ENCODE measurements at places on chromosomes 7 and 10.

GRCh38 chr7:101120315-101120714 lies 6.6 kb upstream of the SERPINE1 start:
- DNase-seq = no peak

- DNase-seq = no peak
Measured at GRCh38 chr10:88115407-88115806, 252.0 kb downstream of the PTEN start.

DNA sequence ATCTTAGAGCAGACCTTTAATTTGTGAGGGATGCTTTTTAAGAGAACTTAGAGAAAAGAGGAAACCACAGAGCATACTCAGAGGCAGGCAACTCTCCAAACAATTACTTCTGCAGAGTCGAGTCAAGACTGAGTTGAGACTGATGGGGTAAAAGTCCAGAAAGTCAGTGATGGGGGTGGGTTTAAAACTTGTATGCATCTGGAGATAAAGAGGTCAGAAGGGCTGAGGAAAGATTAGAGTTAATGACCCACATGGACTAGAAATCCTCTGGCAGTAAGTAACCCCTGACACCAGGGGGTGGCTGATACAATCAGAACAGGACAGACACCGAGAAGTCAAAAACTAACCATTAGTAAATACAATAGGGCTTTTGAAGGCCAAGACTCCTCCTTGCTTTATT lies 42.4 kb upstream of the SEPTIN7 start:
- no peak for DNase-seq

DNA sequence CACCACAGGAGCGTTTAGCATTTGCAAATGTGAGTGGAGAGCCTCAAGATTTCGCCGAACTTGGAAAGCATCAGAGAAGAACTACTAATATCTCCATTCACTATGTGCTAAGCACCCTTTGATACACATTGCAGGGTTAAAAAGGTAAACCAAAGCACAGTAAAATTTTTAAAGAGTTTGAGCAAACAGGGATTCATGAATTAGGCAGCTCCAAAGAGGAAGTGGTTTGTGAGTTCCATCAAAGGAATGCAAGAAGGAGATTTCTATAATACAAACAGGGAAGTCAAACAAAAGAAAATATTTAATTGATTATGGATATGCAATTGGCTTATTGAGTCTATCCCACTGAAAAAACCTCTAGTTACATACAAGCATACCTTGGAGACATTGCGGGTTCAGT lies 81.1 kb upstream of the TMEM72 start:
- DNase-seq = no peak

DNA sequence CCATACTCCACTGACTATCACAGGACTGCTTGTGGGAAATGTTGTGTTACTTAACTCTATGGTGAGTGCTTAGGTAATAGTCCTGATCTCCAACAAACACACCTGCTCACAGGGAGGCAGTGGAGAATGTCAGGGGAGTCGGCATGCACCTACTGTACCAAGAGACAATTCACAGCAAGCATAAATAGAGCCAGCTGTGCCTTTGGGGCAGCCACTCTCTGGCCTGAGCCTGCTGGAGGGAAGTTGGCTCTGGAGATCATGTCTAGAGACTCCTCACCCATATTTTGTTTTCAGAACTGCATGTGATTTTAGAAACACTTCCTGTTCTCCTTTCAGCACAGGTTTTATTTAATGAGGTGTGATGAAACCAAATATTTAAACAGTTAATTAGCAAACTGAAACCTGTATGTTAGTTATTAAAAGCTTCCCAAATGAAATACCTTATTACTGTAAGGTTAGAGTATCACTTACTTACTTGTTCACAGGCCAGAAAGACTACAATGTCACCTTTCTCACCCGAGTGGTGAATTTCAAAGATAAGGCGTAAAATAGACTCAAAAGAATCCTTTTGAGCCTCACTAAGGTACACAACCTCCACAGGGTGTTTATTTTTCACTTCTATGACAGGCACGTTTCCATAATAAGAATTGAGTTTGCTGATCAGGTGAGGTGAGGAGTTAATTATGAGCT lies 21.8 kb downstream of the DHX32 start:
- DNase-seq = no peak

GRCh38 chr7:24227068-24227467 lies 56.9 kb upstream of the NPY start:
- DNase-seq = no peak

DNA sequence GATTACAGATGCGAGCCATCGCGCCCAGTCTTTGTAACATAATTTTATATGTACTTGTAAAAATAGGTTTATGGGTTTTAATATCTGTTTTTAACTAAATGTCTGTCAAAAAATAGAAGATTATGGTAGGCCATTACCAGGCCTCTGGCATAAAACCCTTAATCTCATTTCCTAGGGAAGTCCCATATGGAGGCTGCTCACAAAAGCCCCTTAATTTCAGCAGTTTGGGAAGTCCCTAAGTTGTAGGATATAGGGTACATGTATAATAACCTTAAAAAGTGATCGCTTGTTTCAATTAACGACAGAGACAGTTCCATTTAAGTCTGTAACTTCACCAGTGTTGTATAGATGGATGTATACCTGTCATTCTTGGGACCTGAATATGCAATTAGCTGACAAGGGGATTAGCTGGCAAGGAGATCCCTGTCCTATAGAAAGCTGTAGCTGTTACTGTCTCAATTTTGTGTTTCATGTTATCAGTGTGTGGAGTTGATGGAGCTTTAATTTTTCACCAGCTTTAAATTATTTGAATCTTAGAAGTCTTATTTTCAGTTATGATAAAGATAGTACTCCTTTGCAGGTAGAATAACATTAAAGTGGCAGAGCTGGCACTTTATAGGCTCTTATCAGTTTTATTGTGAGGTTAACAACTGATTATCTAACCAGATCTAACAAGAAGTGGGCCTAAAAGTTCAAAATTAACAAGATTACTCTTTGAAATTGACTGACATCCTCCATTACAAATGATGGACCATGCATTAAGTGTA lies 10.5 kb downstream of the TRIM24 start:
- no peak for DNase-seq

GRCh38 chr7:70602117-70602516 lies 529.8 kb upstream of the GALNT17 start:
- DNase-seq = no peak

DNA sequence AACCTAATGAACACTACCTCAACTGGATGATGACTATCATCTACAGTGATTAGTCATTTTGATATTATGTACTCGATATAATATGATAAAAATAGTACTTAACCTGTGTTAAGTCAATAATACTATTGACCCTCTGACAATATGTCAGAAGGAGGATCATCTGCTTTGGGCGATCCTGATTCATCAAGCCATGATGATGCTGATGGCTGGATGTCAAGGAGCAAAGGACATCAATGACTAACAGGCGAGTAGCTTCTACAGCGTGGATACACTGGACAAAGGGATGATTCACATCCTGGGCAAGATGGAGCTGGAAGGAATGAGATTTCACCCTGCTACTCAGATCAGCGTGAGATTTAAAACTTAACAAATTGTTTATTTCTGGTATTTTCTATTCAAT lies 94.4 kb upstream of the SKAP2 start:
- no peak for DNase-seq

GRCh38 chr7:84950836-84951235 lies 236.0 kb downstream of the SEMA3D start:
- DNase-seq = no peak

- no peak for DNase-seq
Measured at GRCh38 chr7:50637725-50638643, 72.8 kb upstream of the DDC start.

- no peak for DNase-seq
Measured at GRCh38 chr7:39666562-39666961, 43.2 kb downstream of the RALA start.

DNA sequence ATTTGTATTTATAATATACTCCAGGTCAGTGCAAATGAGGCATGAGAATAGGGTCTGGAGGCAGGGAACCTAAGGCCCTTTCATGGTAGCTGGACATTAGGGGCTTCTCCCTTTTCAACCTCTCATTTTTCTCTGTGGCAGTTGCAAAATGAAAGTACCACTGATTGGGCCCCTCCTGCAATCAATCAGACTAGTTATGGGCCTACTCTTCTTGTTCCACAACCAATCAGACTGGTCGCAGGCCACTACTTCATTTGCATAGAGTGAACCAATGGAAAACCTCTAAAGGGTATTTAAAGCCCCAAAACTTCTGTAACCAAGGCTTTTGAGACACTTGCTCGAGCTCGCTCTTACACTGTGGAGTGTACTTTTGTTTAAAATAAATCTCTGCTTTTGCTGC lies 10.0 kb upstream of the PRPS1L1 start:
- no peak for DNase-seq

DNA sequence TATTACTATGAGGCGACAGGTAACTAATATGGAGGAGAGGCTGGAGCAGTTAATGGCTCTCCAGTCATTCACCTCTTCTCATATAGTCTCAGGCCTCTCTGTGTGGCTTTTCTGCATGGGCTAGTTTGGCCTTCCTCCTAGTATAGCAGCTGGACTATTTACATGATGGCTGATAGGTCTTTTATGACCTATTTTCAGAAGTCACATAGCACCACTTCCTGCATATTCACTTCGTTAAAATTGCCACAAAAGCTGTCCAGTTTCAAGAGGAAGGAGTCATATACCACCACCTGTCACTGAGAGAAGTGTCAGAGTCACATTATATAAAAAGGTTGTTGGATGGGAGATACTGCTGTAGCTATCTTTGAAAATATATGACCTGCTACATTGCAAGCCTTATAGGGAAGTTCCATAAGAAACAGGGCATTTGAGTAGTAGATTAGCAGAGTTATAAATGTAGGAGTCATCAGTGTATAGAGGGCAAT lies 8.0 kb upstream of the DMTF1 start:
- DNase-seq = no peak

GRCh38 chr10:28425422-28425821 lies 107.5 kb upstream of the WAC start:
- DNase-seq = no peak

- no peak for DNase-seq
Measured at GRCh38 chr7:12573885-12574284, 3.4 kb downstream of the SCIN start.

GRCh38 chr7:134842886-134843430 lies 63.5 kb downstream of the CALD1 start:
- DNase-seq = no peak

GRCh38 chr7:27895551-27895950 lies 155.6 kb downstream of the TAX1BP1 start:
- DNase-seq = no peak

- DNase-seq = no peak
Measured at GRCh38 chr10:97508342-97508741, 9.6 kb downstream of the UBTD1 start.

DNA sequence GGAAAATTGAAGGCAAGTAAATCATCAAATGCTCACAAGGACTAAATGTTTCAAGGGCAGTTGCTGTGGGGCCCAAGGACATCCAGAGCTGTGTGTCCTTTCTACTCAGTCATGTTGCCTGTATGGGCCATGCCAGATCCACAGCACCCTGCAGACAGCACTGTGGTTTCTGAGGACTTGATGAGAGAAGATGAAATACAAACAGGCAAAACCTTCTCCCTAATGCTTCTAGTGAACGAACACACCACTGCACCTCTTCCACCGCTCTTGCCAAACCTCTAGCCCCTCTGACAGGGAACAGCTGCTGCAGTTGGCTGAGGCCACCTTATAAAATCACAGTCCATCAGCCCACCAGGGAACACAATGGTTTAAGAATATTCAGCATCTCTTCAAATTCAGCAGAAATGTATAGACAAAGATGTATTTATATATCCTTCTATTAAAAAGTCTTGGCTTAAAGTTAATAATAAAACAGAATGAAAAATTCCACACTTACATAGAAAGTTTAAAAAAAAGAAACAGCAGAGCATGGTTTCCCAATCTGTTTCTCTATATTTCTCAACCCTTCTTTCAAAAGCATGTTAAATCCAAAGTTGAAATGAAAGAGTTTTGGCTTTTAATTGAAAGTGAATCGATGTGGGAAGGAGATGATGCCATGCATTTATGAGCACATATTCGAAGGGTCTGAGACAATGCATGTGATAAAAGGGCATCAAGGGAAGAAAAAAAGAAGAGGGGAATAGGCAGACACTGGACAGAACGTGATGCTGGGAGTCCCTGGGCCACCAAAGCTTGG lies 14.0 kb downstream of the CYP3A7 start:
- no peak for DNase-seq

GRCh38 chr10:120336911-120337540 lies 120.0 kb upstream of the PLPP4 start:
- no peak for DNase-seq

DNA sequence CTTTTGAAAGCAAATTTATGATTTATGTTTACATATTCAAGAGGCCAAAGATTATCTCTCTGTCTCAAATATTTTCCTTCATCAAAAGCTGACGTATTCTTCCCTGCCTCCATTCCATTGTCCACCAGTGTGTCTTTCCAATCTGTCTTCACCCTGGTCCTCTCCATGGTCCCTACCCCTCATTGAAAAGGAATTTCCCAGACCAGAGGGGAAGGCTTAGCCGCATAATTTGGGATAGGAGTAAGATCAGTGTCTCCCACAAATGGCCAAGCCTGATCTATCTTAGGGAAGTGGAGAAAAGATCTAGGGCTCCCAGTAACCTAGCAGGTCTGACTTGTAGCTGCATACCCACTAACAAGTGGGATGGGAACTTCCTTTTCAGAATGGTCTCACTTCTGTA lies 46.3 kb upstream of the ZNF800 start:
- no peak for DNase-seq

- no peak for DNase-seq
Measured at GRCh38 chr10:49056356-49056755, 59.0 kb downstream of the VSTM4 start.

DNA sequence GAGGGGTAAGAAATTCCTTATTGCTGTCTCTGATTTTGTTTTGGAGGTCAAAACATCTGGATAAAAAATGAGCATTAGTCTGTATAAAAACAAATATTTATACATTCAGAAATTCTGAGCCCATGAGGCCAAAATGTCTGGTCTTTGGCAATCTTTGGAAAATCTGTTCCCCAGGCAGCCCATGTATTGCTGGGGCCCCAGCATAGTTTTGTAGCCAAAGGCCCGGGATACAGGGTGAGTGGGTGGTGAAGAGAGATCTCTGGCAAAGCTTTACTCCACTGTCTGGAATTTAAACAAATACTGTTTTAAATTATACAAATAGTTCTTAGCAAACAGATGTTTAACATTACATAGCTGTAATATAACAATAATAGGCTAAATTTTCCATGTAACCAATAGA lies 134.7 kb upstream of the GALNT17 start:
- no peak for DNase-seq

- no peak for DNase-seq
Measured at GRCh38 chr7:37379546-37380277, 69.0 kb downstream of the ELMO1 start.

- DNase-seq = no peak
Measured at GRCh38 chr10:84848967-84849366, 520.6 kb downstream of the CCSER2 start.

GRCh38 chr7:4791738-4792536 lies 16.5 kb downstream of the AP5Z1 start:
- no peak for DNase-seq

GRCh38 chr7:41052201-41052600 lies 650.7 kb downstream of the INHBA start:
- DNase-seq = no peak

DNA sequence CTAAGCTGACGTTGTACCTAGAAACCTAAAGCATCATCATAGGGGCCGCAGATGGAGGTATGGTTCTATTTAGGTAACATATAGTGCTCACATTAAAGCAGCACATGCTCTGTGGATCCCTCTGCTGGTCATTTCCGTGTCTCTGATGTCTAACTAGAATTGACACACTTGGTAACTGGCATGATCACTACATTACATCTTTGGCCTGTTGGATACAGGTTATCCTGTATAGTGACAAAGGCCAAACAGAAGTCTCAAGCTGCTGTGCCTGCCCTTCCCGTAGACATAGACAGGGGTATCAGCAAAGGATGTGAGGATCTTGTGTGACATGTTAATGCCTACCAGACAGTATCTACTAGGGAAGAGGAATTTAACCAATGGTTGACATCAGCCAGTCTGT lies 51.2 kb downstream of the KIF5B start:
- DNase-seq = no peak

All from cerebellar nuclear complex (tissue), 1 donor.